Daoy (cell line): ENCODE measurements at places on chromosomes 4 and X.

DNA sequence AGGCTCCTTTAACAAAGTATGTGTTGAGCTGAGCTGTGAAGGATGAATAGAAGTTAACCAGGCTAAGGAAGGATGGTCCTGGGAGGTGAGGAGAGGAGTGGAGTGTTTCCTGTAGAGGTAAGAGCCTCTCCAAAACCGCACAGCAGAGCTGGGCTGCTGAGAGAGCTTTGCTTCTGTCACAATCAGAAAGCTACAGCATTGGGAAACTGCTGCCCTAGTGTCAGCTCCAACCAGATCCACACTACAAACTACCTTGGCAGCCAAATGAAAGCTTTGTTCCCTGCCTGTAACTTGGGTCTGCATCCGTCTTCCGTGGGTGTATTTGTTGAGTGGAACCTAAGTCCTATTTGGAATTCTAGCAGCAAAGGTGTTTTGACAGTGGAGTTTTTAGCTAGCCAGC, 91.8 kb downstream of the REPS2 start:
- no peak for DNase-seq

GRCh38 chr4:22385611-22386011, 130.3 kb downstream of the ADGRA3 start:
- DNase-seq, result peak; percentile 7

DNA sequence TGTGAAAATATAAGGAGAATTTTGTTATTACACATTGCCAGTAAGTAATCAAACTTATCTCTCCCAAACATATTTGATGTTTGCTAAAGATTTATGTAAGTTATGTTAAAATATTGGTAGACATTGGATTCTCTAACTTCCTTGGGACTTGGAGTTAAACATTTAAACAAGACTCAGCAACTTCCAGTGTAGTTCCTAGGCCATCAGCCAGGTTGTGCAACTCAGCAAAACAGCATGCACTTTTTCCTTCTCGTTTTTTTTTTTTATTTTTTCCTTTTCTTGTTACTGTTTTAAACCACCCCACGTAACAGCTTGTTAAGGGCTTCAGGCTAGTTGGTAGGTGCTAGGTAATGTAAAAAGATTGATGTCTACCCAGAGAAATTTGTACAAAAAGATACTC, 510.4 kb downstream of the ANKRD50 start:
- DNase-seq, result no peak

DNA sequence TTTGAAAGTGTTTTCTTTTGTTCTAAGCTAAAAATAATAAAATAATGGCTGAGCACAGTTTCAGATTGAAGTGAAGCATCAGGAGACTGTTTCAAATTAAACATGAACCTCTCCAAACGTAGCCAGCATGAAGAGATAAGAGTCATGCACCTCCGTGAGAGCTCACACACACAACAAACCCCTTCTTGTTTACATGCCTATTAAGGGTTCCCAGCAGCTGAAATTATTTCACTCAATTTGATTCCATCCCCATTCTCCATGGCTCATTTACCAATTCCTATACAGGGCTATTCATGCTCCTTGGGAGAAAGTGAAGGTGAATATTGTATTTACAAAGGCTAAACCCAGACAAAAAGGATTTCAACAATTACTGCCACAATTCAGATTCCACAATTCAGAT, 954.1 kb upstream of the INTU start:
- DNase-seq, result no peak

- no peak for DNase-seq
Measured at GRCh38 chrX:23515028-23515427, 152.3 kb upstream of the PRDX4 start.

DNA sequence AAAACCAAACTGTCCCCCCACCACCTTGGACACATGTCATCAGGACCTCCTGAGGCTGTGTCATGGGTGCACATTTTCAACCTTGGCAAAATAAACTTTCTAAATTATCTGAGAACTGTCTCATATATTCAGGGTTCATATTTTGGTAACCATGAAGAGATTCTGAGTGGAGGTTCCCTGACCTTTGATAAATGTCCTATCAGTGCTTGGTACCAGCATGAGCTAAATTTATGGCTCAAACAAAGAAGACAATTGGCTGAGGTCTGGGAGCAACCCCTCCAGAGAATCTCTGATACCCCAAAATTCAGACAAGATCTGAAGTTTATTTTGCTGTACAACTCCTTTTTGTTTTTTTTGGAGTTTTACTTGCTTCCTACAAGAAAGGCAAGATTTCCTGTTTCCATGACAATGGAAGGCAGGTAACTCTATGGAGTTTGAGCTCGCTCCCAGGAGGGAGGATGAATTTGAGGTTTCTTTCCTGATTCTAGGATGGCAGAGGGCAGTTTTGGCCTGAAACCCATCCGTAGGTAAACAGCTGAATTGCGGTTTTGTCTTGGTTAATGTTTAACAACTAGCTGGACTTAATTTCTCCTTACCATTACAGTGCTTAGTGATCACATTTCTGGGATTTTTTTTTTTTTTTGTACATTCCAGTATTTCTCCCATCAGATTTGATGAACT, 14.5 kb downstream of the UGT2B15 start:
- no peak for DNase-seq

DNA sequence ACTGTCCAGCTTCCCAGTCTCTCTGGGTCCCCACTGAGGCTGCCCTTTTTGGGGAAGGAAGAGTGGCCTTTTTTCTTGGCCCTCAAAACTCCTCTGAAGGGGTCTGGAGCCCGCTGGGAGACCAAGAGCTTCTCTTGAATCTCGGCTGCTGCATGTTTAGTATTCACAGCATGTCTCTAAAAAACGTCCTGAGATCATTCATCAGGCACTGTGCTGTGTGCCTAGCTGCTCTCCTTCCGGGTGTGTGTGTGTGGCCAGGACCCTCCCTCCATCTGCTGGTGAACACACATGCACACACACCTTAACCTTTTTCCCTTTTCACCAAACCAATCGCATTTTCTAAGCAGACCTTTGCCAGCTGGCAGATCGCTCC, 841 bp upstream of the FRMPD3 start:
- DNase-seq, result no peak

GRCh38 chr4:145815626-145816025, 123.0 kb downstream of the ZNF827 start:
- DNase-seq, result no peak

DNA sequence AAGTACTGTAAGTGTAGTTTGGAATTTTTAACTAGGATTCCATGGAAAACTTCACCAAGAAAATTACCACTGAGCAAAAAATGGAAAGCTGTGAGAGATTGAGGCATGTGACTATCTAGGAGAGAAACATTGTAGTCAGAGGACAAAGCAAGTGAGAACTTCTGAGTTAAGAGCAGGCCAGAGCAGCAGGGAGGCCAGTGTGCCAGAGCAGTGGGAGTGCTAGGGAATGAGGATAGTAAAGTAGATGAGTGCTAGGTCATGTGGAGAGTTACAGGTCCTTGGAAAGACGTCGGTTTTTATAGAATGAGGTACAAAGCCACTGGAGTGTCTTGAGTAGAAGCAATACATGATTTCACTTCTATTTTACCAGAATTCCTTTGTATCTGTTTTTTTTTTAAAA, 52.7 kb upstream of the FAT4 start:
- DNase-seq, result no peak

- no peak for DNase-seq
Measured at GRCh38 chrX:120228187-120228908, 22.3 kb upstream of the ZBTB33 start.

DNA sequence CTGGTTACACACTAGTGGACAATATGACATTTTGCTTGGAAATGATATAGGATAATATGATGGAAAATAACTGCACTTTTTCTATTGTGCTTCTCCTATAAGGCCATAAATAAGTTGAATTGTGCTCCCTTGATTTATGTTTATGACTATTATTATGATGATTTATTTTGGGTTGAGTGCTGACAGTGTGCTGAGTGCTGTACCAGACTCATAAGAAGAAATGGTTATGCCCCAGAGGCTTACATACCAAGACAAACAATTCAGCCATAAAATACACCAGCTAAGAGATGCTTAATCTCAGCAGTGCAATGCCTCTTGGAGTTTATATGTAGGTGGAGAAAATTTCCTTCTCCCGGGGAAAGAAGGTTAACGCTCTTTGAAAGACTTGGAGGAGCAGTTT, 199.8 kb upstream of the NOCT start:
- no peak for DNase-seq

DNA sequence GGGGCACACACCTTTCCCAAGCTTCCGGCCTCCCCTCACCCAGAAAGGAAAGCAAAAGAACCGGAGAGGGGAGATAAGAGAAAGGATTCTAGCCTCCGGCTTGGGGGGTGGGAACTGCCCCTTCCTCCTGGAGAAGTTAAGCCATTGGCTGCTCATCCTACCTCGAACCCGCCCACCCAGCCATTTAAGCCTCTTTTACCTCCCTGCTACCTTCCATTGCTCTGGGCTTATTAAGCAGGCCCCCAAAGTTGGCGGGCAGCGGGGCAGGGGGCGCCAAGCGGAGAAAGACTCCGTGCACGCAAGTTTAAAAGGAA, 2.3 kb downstream of the MAML3 start:
- peak; percentile 86 for DNase-seq

- no peak for DNase-seq
Measured at GRCh38 chr4:71828470-71828869, 44.6 kb upstream of the GC start.

GRCh38 chrX:102712981-102713625, 855 bp downstream of the GPRASP2 start:
- peak; percentile 46 for DNase-seq

DNA sequence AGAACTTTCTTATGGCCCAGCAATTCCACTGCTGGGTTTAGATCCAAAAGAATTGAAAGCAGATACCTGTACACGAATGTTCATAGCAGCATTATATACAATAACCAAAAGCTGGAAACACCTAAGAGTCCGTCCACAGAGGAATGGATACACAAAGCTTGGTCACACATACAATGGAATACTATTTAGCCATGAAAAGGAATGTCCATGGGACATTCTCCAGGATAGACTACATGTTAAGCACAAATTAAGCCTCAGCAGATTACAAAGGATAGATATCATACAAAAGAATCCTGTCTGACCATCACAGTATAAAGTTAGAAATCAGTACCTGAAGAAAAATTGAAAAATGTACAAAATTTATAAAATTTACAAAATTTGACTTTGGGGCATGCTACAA, 12.7 kb upstream of the MAEA start:
- no peak for DNase-seq

DNA sequence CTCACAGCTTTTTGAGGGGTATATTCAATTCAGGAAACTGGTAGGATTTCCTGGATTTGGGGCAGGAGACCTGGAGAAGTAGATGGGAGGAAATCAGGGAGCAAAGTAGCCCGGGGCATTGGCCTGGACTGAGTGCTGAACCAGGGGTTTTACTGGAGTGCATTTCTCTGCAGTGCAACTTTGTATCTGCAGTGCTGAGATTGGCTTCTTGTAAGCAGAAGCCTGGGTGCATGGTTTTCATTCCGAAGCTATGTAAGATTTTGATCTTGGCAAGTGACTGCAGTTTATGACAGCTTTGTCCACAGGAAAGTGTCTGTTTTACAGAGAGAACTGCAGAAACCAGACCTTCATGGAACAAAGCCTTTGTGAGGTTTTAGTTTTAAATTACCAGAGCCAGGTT, 158.3 kb downstream of the SPCS3 start:
- DNase-seq, result no peak

DNA sequence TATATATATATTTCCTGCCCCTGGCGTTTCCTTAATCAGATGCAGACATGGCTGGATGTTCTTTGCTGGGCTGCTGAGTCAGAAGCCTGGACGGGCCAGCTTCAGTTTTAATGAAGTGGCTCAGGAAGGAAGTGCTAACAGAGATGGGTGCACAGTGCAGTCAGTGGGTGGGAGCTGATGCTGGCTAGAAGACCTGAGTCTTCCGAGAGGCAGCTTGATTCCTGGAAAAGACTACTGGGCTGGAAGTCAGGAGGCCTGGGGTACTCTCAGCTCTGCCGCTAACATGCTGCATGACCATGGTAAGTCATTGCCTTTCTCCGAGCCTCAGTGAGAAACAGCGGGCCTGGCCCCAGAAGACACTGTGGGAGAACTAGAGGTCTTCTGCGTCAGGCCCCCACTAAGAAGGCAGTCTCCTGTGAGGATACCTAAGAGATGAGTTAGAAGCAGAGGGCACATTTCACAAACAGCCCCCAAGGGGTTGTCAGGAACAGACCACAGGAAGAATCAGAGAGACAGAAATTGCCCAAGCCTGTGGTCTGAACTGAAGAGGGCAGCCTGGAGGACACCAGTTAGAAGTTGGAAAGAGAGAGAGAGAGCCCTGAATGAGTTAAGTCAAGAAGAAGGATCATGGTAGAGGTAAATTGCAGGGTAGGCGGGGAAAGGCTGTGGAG, 8.3 kb upstream of the CD40LG start:
- DNase-seq, result peak; percentile 6

GRCh38 chr4:77636902-77637301, 31.3 kb downstream of the CXCL13 start:
- DNase-seq, result peak; percentile 78

DNA sequence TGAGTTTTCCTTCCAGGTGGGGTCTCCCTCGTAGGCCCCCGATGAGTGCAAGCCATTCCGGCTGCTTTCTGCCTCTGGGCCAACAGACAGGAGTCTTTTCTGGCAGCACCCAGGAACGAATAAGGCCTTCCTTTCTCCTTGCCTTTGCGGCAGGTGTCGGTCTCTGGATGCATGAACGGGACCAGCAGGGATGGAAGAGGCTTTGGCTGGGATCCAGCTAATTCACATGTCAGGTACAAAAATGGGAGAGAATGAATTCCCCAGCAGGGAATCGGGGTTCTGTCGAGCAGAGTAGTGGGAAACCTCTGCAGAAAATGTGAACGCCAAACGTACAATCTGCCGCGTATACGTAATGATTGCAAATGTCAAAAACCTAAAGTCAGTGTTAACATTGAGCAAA, 146.1 kb upstream of the TBL1X start:
- DNase-seq, result no peak

DNA sequence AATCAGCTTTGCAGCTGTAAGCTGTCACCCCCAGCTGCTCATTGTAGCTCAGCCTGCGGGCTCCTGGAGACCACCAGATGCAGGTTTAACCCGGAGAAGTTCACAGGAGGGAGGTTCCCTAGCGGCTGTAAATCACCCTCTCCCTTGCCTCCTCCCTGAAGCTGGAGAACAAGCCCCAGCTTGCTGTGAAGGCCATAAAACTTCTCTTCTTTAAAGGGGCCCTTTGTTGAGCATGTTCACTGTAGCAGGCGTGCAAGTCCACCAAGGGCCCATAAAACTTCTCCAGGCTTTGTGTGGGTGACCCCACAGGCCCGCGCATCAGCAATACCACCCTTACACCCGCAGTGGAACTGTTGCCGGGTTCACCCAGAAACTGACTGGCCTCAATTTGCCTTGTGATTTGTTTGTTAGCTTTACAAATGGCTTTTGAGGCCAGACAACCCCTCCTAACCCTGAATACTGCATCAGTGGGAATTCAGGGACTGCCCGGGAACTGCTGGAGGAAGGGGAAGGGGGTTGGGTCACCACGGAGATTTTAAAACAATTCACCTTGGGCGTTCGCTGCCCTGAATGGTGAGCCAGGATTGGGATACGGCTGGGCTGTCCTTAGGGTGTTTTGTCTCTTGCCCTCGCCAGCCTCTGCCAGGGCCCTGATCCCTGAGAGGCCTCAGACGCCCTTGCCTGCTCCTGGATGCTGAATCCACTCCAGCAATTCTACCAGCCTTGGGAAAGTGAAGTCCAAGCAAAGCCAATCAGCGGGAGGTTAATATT, 49.5 kb upstream of the ATP6AP2 start:
- no peak for DNase-seq

GRCh38 chrX:14903891-14904290, 30.7 kb downstream of the MOSPD2 start:
- DNase-seq, result no peak

- peak; percentile 51 for DNase-seq
Measured at GRCh38 chr4:119113033-119113655, 22.5 kb upstream of the MYOZ2 start.

GRCh38 chr4:81492606-81493230, 21.0 kb upstream of the RASGEF1B start:
- DNase-seq, result no peak
